ENCODE measurements at places on chromosomes 13 and 19.
A peak's percentile ranks its signal among the peaks of the same experiment; 100 is the strongest.

DNA sequence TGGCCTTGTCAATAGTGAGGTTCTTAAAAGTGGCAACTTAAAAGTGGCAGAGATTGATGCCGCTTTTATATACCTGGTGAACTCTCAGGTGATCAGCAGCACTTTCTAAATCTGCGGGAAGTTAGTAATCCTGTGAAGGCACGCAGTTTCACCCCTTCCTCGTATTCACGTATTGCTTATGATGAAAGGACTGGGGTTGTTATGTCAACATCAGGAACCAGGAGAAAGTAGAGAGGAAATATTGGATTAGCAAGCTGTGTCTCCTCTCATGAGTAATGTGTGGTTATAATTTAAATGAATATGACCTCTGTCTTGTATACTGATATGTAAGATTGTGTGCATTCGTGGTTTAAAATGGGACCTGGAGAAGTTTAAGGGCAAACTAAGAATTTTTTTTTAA, 544.6 kb downstream of the SLITRK6 start:
- DNase-seq, result no peak

DNA sequence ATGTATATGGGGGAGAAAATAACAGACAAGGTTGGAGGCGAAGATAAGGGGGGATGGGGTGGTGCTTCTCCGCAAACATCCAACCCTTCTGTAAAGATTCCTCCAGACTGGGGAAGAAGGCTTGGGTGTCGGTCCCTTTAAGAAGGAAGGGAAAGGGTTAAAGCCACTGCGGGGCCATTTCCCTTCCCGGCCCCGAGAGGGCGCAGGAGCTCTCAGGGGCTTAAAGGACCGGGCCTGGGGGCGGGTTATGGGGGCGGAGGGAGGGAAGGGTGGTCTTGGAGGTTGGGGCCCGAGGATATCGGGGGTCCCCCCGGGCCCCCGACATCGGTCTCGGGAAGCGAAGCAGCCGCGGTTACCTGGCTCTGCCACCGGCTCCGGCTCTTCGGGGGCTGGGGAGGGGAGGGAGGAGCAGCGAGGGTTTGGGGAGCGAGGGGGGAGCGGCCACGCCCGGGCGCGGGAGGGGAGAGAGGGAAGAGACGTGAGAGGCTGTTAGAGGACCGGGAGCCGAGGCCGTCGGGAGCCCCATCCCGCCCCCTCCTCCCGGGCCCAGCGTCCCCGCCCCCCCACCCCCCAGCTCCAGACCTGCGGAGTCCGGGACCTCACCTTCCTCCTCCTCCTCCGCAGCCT, 2.8 kb downstream of the TNNT1 start:
- no peak for DNase-seq

GRCh38 chr13:21033212-21033840, 28.1 kb downstream of the LATS2 start:
- DNase-seq, result no peak

GRCh38 chr13:81017513-81018152, 676.7 kb upstream of the SPRY2 start:
- DNase-seq, result no peak

DNA sequence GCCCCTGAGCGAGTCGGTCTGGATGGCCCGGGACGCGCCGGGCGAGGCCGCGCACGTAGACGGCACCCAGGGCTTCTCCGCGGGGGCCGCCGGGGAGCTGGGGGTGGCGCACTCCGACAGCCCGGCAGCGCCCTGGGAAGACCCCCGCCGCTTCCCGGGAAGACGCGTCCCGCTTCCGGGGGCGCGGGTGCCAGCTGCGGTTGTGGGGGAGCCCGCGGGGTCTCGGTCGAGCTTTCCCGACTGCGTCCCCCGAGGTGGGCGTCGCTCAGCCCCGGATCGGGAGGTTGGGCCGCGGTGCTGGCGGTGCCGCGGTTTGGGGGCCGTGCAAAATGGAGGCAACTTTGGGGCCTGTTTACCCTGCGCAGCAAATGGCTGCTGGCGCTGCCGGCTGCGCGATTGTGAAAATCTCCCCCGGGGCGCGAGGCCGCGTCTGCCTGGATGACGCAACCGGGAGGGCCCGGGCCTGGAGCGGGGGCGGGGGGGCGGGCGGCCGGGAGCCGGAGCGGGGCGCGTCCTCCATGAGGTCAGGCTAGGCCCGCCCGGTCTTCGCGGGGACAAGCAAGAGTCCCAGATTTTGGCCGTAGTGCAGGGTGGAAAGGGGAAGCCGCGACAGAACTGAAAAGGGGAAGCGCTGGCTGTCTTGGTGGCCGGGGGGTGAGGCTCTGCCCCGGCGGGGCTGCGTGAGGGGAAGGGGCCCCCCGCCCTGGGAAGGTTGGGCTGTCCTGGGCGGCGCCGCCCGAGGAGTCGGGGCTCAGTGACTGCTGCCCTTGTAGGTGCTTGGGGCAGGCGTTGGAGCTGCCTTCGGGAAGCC, 11.3 kb downstream of the PEAK3 start:
- peak; percentile 54 for DNase-seq

GRCh38 chr13:89650226-89650625, 1697.3 kb upstream of the MIR17HG start:
- DNase-seq, result no peak

GRCh38 chr19:3521104-3521445, 15.0 kb downstream of the FZR1 start:
- DNase-seq, result no peak

GRCh38 chr13:92044351-92044750, 645.9 kb downstream of the GPC5 start:
- no peak for DNase-seq

Data from CD4-positive, alpha-beta T cell treated with Interleukin-6 at 100 ng/mL for 8 hours (primary cell).